Sigmoid colon (tissue), 7 donors: ENCODE measurements at places on chromosomes 12 and 14. TPM values are rescaled to one million over a fixed set of nuclear protein-coding genes. Genes with fewer than 3 reads are reported as not detected.

DNA sequence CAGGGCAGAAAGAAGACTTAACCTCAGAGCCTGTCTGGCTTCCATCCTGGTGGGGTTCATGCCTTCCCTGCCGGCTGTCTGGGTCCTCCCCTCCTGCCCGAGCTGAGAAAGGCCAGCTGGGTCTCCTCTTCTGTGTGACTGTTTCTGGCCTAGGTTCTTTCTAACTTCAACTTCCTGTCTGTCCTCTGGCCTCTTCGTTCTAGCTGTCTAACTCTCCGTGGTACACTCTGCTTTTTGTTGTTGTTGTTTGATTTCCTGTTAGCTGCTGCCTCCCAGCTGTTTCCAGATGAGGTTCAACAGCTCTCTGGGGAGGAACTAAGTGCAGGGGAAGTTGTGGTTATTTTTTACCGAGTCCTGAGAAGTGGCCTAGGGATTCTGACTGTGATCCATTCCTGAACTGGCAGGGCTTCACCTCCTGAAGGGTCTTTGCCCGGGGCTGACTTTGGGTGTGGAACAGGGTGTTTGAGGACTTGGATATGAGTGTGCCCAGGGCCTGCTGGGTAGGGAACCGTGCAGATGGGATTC is 3.2 kb downstream of the MLXIP start:
- peak; percentile 88 for DNase-seq

GRCh38 chr12:32776258-32776657 is 20.6 kb upstream of the YARS2 start:
- DNase-seq = no peak

DNA sequence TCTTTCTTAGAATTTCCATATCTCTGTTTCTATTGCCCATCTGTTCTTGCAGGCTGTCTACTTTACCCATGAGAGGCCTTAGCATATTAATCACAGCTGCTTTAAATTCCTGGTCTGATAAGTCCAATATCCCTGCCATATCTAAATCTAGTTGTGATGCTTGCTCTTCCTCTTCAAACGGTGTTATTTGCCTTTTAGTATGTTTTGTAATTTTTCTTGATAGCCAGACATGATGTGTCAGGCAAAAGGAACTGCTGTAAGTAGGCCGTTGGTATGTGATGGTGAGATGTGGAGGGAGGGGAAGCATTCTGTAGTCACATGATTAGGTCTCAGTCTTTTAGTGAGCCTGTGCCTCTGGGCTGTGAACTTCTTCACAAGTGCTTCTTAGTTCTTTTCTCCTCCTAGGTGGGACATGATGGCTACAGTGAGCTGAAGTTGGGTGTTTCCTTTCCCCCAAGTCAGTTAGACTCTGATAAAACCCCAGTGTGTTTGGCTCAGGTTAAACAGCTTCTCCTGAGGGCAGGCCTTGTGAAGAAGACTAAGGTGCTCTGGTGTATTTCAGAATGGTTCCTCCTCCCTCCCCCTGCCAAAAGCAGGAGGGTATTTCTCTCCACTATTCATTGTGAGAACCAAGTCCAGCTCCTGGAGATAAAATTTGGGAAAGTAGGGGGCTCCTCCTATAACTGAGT is 195.9 kb upstream of the PARP11 start:
- DNase-seq = no peak

GRCh38 chr12:6782850-6783566 is 6.3 kb upstream of the CD4 start:
- no peak for DNase-seq

Gene DAO
- not detected for total RNA-seq

Gene VRTN
- total RNA-seq = not detected

Gene GPHN
- total RNA-seq = 20.3 TPM

Gene MYL2
- not detected for total RNA-seq

Gene SAMD15
- total RNA-seq = 0.36 TPM

Gene TAS2R50
- total RNA-seq = 4.6 TPM
